ENCODE measurements at places on chromosomes 16 and 17.

- DNase-seq = no peak
Observed at GRCh38 chr16:66513111-66513723, 36.7 kb downstream of the TK2 start.

GRCh38 chr17:7803981-7804380 lies 30.0 kb upstream of the KDM6B start:
- DNase-seq = peak; percentile 8

GRCh38 chr17:8742819-8743218 lies 1.8 kb downstream of the CCDC42 start:
- no peak for DNase-seq

DNA sequence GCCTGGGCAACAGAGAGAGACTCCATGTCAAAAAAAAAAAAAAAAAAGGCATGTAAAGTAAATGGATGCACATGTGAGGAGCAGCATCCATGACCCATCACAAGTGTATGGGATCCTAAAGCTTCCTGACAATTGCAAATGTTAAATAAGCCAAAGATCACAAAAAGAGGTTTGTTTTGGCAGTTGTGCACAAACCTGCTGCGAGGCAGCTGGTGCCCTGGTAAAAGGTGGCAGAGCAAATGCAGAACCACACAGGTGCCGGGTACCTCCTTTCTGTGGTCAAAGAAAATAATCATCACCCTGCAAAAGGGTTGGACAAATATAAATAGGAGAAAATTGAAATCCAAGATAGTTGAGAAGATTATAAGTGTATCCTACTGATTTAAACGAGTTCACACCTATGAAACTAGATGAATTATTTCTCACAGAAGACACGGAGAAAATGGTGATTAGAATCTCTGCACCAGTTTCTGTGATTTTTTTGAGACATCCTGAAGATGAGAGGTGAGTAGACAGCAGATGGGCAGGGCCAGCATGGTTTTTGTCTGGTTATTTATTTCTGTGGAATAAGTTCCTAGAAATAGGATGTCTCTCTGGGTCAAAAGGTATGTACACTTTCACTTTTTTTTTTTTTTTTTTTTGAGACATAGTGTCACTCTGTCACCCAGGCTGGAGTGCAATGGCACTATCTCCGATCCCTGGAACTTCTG lies 291.3 kb downstream of the CDH13 start:
- DNase-seq = no peak

- no peak for DNase-seq
Observed at GRCh38 chr17:38671939-38672720, 2.6 kb downstream of the EPOP start.

GRCh38 chr16:10300905-10301304 lies 85.0 kb upstream of the ATF7IP2 start:
- no peak for DNase-seq

GRCh38 chr17:72192800-72193192 lies 72.0 kb downstream of the SOX9 start:
- no peak for DNase-seq

- DNase-seq = no peak
Observed at GRCh38 chr17:15078570-15078969, 186.6 kb downstream of the PMP22 start.

DNA sequence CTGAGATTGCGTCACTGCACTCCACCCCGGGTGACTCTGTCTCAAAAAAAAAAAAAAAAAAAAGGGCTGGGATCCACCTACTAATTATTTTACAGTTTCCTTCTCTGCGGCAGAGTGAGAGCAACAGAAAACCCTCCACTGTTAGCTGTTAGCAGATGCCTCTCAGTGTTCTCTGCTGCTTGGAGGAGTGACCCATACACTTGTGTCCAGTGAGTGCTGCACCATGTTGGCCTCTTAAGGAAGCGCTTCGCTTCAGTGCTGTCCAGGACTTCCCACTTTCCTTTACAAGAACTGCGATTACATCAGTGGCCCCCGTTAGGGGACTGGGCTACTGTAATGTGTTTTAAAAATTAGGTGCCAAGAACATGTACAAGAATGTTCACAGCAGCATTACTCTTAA lies 18.4 kb upstream of the CLEC18B start:
- no peak for DNase-seq

Measured in NCI-H774 (cell line).